NCI-H82 (cell line): ENCODE measurements at places on chromosomes 1 and 21.
A peak's percentile ranks its signal among the peaks of the same experiment; 100 is the strongest.

GRCh38 chr1:153525088-153525728, 10.6 kb downstream of the S100A6 start:
- peak; percentile 98 for DNase-seq

- no peak for DNase-seq
Measured at GRCh38 chr1:4307468-4307845, 347.0 kb upstream of the AJAP1 start.

DNA sequence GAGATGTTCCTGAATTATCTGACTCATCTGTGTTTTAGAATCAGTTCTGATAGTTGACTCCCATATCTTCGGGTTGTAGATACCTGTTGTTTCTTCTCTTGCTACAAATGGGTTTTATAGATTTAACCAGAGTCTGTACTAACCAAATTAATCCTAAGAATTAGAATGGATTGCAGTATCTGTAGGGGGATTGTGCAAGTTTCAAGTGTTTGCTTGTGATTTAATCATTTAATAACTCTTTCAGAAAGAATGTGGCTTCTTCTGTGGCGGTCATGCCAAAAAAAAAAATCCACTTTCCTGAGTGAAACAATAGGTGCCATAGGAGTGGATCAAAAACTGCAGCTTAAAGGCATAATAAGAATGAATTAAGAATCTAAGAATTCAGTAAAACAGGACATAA, 9.4 kb downstream of the IPO9 start:
- DNase-seq, result no peak

GRCh38 chr1:17427696-17428660, 11.5 kb downstream of the RCC2 start:
- no peak for DNase-seq

- no peak for DNase-seq
Measured at GRCh38 chr21:31678478-31678877, 19.0 kb downstream of the SOD1 start.

DNA sequence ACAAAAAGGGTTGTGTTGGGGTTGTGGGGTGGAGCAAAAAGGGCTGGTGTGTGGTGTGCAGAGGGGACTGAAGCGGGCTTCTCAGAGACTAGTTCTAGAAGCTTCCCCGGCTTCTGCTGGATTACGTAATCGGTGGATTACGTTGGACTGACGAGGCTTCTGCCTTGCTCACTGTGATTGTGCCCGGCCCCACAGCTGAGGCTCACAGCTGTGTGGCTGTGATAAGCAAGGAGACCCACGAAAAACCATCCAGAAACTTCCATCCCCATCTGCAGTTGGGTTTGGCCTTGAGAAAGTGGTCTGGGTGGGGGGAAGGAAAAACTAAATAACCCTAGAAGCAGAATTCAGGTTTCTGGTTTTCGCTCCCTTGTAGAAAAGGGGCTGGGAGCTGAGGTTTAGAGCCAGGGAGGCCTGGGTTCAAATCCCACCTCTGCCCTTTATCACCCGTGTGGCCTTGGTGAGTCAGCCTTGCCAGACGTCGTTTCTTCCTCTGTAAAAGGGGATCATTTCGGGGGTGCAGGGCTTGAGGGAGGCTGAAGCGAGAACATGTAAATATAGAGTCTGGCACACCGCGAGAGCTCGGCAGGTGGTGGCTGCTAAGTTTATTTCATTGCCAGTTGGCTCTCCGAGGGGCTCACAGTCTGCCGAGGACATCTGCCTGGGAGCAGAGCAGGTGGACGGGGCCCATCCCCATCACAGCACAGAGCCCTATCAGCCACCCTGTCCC, 30.4 kb upstream of the DISP3 start:
- peak; percentile 89 for DNase-seq

GRCh38 chr1:58722414-58722813, 22.6 kb upstream of the MYSM1 start:
- DNase-seq, result no peak

DNA sequence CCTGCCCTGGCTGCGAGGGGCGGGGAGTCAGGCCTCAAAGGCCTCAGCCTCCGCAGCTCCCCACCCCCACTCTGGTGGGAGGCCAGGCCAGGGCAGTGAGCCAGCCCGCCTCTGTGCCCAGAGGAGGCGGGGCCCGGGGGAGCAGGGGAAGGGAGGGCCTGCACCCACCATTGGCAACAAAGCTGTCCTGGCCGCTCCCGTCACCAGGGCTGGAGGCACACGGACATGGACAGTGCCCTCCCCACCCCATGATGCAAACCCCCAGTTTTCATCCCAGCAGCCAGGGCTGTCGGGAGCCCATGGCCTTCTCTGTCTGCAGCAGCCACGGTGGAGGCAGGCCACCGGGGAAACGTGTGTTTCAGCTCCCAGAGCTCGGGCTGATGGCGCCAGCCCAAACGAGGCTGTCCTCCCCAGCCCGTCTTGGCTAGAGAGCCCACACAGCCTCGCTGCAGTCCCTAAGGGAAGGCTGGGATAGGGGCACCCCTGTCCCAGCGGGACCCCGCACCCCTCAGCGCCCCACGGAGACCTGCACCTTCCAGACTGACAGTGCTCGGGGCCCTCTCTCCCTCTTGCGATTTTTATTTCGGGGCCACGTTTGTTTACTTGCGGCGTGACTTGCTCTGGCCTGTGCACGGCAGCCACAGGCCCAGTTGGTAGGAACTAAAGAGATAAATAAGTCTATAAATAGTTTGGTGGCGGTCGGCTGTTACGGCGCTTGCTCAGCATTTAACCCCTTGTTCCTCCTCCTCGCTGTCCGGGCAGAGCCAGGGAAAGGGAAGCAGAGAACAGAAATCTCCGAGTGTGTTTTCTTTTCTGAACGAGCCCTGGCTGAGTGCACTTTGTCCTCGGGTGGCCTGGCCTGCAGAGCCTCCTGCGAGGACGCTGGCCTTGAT, 101.8 kb downstream of the PRDM16 start:
- no peak for DNase-seq

DNA sequence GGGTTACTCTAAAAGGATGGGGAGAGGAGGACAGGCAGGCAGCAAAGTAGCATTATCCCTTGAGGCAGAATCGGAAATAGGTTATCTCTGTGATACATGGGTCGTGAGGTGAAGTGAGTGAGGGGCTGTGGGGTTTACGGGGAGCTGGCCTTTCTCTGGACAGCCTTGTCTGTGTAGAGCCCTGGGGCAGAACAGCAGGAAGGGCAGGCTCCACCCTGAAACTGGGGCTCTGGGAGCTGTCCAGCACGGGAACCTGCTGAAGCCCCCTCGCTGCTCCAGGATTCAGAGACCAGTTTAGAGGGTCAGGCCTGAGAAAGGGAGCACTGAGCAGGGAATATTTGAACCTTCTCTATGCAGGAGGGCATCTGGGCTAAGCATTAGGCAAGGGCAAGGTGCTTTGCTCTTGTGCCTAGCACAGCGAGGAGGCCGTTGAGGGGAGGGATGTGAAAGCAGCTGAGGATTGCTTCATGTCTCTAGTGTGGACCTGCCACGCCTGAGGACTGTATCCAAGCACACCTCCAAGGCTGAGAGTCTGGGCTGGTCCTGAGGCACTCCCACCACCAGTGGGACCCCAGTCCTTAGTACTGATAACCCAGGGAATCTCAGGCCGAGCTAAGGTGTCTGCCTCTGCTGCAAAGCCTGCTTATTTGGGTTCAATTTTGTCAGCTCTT, 55.8 kb downstream of the NAV1 start:
- DNase-seq, result no peak

DNA sequence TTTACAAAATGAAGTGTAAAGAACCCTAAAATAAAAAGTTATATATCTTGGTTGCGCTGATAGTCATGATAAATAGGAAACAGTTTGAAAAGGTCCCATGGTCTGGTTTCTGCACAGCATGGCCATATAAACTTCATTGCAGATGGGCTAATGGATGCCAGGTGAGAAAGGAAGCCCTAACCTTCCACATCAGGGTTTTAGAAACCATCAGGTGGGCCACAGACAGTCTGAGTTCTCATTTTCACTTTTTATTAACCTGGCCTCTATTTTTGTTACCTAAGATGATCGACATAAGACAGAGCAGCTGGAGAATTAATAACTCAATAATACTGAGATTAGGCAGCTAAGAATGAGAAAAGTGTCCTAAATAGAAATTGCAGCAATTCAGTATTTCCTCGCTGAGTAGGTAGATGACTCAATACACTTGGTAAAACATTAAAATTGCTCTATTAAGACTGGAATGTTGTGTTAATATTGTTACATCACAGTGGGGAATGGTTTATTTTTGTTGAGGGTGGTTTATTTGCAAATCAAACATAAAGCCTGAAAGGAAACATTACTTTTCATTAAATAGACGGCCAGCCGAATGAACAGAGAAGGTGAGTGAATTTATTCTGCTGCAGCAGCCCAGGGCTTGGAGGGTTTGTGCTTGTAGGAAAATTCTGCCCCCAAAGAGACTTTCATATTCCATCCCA, 21.1 kb downstream of the C1orf21 start:
- DNase-seq, result no peak

- peak; percentile 10 for DNase-seq
Measured at GRCh38 chr1:223246476-223247112, 103.5 kb upstream of the TLR5 start.

DNA sequence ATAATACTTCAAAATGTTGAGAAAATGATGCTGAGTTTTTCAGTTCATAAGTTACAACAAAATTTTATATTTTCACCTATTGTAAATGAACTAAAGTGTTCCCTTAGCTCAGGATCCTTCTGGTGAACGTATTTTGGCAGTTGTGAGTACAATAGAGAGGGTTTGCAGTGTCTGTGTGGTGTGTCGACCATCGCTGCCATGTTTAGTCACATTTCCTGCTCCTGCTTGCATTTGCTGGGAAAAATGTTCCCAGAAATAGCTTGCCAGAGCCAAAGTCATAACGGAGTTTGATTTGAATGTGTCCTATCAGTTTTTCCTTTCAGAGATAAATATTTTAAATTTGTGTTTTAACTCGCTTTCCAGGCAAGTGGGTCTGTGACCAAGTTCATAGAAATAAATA, 117.1 kb upstream of the COL6A1 start:
- DNase-seq, result no peak

DNA sequence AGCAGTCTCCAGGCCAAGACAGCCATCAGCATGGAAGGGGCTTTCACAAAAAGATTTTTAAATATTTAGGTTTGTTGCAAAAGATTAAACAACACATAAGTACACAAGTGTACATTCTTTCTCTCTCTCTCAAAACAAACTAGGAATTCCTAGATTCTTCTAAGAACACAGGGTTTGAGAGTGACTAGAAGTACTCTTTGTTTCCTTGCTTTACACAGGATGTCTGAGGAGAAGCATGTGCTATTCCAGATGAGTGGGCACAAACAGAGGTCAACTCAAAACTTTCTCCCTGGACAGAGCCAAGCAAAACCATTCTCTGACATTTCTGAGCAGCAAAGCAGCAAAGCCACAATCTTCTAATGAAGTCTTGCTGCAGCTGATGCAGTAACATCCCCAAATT, 210.6 kb upstream of the HOOK1 start:
- no peak for DNase-seq

- DNase-seq, result no peak
Measured at GRCh38 chr21:15761507-15762100, 31.8 kb downstream of the USP25 start.

DNA sequence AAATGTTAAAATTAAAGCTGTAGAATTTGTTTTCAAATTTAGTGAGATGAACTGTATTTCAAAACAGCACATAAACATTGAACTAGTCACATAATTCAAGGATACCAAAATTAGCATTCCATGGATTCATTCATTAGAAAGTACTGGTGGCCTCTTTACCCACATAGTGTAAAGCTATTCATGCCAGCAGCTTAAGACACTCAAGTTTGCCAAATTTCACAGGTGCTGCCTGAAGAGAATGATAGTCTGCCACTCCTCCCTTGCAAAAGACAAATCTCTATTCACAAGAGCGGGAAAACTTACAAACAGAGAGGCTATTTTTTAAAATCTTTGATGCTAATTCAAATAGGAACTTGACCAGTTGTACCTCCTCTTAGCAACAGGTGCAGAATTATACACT, 337.0 kb downstream of the BRINP3 start:
- DNase-seq, result no peak

DNA sequence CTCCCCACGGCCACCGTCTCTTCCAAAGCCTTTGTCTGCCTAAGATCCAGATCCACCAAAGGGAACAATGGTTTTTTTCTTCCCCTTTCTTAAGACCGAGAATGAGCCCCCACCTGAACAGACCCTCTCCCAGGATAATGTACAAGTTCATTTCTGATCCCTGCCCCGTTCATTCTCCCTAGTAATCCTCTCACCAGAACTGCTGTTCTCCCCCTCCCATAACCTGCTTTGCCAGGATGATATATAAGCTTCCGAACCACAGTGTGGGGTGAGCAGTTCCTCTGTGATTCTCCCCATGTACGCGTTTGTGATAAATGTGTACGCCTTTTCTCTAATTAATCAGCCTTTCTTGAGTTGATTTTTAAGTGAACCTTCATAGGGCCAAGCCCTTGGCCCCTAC, 4.9 kb downstream of the RD3 start:
- peak; percentile 97 for DNase-seq

DNA sequence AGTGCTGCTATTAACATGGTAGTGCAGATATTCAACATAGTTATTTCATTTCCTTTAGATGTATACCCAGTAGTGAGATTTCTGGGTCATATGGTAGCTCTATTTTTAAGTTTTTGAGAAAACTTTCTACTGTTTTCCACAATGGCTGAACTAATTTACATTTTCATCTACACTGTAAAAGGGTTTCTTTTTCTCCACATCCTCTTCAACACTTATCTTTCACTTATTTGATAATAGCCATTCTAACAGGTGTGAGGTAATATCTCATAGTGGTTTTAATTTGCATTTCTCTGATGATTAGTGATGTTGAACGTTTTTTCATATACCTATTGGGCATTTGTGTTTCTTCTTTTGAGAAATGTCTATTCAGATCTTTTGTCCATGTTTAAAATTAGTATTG, 149.8 kb downstream of the PDE4B start:
- DNase-seq, result no peak

- no peak for DNase-seq
Measured at GRCh38 chr1:182996816-182997215, 26.4 kb upstream of the LAMC1 start.

DNA sequence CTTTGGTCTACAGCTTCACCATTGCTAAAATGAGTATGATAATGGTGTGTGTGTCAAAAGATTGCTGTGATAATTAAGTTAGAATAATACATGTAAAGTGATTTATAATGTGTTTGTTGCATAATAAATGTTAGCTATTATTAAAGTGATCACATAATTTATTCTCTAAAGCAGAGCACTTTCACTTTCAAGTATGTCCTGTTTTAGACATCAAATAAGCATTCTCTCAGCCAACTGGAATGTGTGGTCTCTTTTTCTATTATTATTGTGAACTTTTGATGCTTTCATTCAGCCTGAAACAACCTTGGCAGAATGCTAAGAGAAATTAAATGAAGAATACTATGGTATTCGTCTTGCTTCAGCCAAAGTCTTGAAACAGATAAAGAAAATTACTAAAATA, 102.8 kb upstream of the COL11A1 start:
- DNase-seq, result no peak
